ENCODE measurements at places on chromosomes 7 and 10.

DNA sequence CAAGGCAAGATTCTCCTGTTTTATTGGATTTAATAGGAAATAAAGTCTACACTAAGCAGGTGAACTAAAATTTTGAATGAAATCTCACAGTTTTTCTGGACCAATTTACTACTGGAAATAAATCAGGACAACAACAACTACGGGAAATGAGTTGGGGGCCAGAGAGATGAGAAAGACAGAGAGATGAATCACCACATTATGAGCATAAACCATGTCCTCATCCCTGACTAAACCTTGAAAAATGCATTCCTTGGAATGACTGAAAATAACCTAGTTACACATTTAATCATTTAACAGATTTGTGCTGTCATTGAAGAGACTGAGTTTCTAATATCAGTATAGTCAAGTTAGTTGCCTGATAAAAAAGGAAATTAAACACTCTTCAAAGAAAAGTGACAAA is 608.4 kb upstream of the KCND2 start:
- no peaks in the 10 kb centered on the region for H3K27me3 ChIP-seq
- H3K4me3 ChIP-seq: no peak overlapping the region
- no peak overlapping the region for H3K27ac ChIP-seq
- no peaks in the 10 kb centered on the region for H3K4me1 ChIP-seq
- no peak for DNase-seq
- H3K36me3 ChIP-seq: no peaks in the 10 kb centered on the region

DNA sequence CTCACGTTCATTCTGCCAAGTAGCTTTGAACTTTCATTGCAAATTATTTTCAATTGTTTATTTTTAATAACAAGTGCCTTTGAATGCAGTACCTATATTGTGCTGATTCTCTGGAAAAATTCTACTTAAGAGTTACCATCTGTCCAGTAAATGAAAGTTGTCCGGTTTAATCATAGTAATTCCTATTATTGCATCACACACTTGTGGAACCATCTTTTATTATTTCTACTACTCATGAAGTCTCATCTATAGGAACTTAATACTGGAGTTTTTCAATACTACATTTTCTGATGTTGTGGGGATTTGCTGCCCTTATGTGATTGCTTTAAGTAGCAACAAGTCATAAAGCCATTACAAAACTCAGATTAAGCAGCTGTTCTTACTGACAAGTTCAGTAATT is 16.5 kb upstream of the SKAP2 start:
- no peaks in the 10 kb centered on the region for H3K36me3 ChIP-seq
- no peak overlapping the region for H3K4me3 ChIP-seq
- DNase-seq: no peak
- no peaks in the 10 kb centered on the region for H3K4me1 ChIP-seq
- H3K27me3 ChIP-seq: no peaks in the 10 kb centered on the region

- H3K4me3 ChIP-seq: no peak overlapping the region
- no peaks in the 10 kb centered on the region for H3K4me1 ChIP-seq
- no peak for DNase-seq
- no peaks in the 10 kb centered on the region for H3K36me3 ChIP-seq
- no peaks in the 10 kb centered on the region for H3K27me3 ChIP-seq
Observed at GRCh38 chr7:108360058-108360800, 96.0 kb downstream of the NRCAM start.

DNA sequence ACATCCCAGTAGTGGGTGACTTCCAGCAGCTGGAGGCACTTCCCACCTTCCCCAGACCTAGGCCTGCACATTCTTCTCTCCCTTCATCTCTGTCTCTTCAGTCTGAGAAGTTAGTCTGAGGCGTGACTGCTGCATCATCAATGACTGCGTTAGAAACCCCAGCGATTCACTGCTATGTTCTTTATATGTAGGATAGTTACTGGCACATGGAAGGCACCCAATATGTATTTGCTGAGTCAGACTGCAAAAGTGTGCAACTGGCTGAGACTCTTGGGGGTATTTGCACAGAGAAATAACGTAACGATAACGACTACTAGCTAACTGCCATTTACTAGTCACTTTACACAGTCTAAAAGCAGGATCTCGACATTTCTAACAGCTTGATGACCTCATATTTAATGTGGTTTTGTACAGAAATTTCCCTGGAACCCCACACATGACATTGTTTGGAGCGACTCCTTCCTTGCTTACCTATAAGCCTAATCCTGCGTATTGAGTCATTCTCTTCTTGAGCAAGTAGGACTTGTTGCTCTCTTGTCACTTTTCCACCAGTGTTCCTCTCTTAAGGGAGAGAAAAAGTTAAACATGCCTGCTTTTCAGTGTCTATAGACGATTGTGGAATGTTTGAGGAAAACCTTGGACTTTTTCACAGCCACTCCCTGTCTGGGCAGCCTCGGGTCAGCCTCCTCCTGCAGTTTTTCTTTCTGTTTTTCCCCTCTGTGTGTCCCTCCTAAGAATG is 45.5 kb downstream of the THNSL1 start:
- no peak for DNase-seq
- no peak overlapping the region for H3K4me3 ChIP-seq
- peak overlapping the region; percentile 57 for H3K27ac ChIP-seq
- H3K4me1 ChIP-seq: no peaks in the 10 kb centered on the region

DNA sequence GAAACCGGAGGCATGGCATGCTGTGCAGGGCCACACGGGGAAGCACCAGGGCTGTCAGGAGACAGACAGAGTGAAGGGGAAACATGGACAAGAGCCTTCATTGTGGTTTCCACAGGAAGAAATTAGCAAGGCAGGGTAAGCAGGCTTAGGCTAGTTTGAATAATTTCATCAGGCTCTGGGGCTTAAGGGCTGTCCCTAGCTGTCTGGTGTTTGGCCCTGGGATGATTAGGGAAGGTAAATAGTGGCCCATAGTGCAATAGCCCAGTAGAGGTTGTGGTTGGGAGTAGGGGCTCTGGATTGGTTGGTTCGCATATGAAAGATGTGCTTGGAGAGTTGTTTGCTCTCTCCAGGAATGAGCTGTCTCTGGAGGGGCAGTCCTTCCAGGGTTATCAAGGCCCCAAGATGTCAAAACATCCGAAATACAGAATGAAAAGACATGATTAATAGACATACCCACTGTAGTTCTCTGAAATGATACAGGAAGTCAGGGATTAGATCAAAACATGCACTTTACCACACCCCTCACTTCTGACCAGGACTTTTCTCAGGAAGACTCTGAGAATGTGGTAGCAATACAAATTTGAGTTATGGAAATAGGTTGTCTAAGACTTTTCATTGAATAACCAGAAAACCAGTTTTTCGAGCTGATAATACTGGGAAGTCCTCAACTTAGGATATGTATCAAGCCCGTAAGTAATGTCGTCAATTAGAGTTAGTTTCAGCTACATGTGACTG is 224.9 kb upstream of the NFE2L3 start:
- no peak for DNase-seq
- no peaks in the 10 kb centered on the region for H3K4me1 ChIP-seq
- no peaks in the 10 kb centered on the region for H3K27me3 ChIP-seq
- no peak overlapping the region for H3K27ac ChIP-seq

- no peak overlapping the region for H3K27ac ChIP-seq
- H3K27me3 ChIP-seq: no peaks in the 10 kb centered on the region
- no peaks in the 10 kb centered on the region for H3K4me1 ChIP-seq
- no peak for DNase-seq
Observed at GRCh38 chr7:28904578-28905048, 53.5 kb downstream of the TRIL start.

DNA sequence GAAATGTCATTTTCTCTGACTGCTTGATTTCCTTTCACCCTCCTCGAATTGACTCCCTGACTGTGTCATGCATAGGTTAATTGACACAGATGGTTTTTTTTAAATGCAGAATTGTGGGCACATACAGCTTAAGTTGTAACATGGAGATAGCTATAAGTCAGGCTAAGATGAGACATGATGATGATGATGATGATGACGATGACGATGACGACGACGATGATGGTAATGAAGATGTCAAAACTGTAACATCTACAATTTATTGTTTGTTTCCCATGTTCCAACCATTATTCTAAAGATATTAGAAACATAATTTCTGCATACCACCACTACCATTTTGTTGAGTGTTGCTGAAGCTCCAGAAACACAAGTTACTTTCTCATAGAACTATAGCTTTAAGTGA is 1232.8 kb downstream of the XPNPEP1 start:
- H3K4me3 ChIP-seq: no peak overlapping the region
- DNase-seq: no peak
- H3K4me1 ChIP-seq: no peaks in the 10 kb centered on the region
- H3K36me3 ChIP-seq: no peaks in the 10 kb centered on the region

DNA sequence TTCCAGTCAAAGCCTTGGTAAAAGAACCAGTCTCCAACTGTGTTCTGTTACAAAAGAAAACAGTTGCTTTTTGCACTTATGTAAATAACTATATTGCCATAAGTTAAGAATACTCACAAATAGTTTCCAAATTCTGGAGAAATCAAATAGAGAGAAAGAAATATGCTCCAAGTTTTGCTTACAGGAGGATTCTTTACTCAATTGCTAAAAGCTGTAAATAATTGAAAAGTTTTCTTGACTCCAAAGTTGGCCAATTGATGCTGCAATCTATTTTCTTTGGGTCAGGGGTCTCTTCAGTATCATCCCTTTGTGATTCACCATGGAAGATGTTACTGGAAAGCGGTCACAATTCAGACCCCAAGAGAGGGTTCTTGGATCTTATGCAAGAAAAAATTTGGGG is 36.0 kb downstream of the NEURL1 start:
- H3K27me3 ChIP-seq: no peaks in the 10 kb centered on the region
- DNase-seq: no peak
- H3K36me3 ChIP-seq: no peaks in the 10 kb centered on the region
- no peak overlapping the region for H3K4me3 ChIP-seq
- no peaks in the 10 kb centered on the region for H3K4me1 ChIP-seq

GRCh38 chr7:83413831-83414230 is 235.1 kb downstream of the SEMA3E start:
- DNase-seq: no peak
- no peaks in the 10 kb centered on the region for H3K4me1 ChIP-seq
- no peaks in the 10 kb centered on the region for H3K36me3 ChIP-seq
- H3K27me3 ChIP-seq: no peaks in the 10 kb centered on the region

GRCh38 chr10:35563261-35563891 is 41.8 kb upstream of the GJD4 start:
- no peak overlapping the region for H3K4me3 ChIP-seq
- H3K27ac ChIP-seq: no peak overlapping the region
- DNase-seq: peak; percentile 33

- peak; percentile 49 for DNase-seq
- no peaks in the 10 kb centered on the region for H3K27me3 ChIP-seq
- no peaks in the 10 kb centered on the region for H3K4me1 ChIP-seq
- H3K27ac ChIP-seq: peak overlapping the region; percentile 88
- H3K4me3 ChIP-seq: no peak overlapping the region
Observed at GRCh38 chr10:89478739-89479654, 56.4 kb downstream of the SLC16A12 start.

DNA sequence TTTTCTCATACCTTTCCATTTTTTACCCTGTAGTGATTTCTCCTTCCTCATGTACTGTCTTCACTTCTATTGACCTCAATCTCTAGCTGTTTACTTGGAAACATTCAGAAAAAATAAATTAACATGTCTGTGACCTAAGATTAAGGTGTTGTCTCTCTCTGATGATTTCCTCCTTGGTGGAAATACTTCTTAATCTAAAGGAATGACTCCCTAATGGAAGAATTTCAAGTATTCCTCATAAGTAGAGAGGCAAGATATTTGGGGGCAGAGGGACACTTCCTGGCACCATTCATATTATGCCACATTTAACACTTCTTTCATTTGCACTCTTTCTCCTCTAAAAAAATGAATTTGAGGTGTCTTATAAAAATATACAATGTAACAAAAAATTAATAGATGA is 202.8 kb downstream of the NEBL start:
- no peak for DNase-seq
- no peaks in the 10 kb centered on the region for H3K36me3 ChIP-seq
- H3K4me1 ChIP-seq: no peaks in the 10 kb centered on the region
- H3K4me3 ChIP-seq: no peak overlapping the region

DNA sequence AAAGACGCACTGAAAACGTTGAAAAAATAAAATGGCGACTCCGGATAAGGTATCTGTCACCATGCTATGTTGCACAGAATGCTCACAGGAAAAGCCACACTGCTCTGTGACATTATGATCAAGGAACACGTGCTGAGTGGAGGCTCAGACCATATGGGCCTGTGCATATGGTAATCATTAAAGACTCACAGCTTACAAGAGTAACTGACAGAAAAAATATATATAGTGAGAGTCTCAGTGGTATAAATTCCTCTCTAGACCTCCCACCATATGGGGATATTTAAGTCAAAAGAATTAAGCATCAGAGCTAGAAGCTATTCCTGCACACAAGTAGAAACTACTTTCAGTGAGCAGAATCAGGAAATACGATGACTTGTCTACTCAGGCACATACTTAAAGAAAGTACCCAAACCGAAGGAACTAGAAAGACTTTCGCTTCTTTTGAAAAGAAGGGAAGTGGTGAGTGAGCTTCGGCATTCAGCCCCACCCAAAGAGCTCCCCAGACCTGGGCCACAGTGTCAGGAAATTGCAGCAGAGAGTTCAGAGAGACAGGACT is 65.1 kb upstream of the MPP7 start:
- no peaks in the 10 kb centered on the region for H3K36me3 ChIP-seq
- DNase-seq: no peak
- H3K4me1 ChIP-seq: peaks cover 7% of the 10 kb centered on the region
- H3K4me3 ChIP-seq: no peak overlapping the region
- peak overlapping the region; percentile 13 for H3K27ac ChIP-seq

DNA sequence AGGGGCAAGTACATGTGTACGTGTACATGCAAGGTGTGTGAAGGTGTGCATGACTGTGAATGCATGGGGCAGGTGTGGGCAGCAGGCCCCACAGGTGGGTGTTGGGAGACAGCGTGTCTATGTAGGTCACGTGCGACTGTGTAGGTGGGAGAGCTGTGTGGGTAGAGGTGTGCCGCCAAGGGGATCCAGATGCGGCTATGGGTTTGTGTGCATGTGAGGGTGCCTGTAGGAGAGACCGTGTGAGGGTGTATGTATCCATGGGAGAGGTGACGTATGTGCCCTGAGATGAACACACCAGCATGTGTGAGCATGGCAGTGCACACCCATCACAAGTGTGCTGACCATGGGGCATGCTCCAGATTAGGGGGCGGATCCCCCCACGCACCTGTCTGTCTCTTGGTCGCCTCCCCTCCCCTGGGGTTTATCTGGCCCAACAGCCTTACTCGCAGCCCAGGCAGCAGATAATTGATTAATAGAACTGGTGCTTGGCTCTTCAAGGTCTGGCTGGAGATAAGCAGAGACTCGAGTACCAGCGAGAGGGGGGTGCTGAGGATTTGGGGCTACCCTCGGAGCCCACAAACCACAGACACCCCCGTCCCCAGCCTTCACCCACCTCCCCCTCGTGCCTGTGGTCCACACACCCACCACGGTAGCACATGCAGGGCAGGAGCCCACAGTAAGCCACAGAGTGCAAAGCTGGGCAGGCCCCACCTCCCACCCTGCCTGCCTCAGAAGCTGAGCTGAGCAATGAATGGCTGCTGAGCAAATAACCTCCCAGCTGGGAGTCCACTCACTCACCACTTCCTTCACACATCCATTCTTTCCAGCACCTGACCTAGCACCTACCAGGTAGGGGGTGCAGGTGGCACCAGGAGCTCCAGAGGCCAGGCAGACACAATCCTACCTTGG is 41.4 kb upstream of the ZMIZ1 start:
- peaks cover 12% of the 10 kb centered on the region for H3K4me1 ChIP-seq
- H3K27me3 ChIP-seq: no peaks in the 10 kb centered on the region
- H3K27ac ChIP-seq: no peak overlapping the region

GRCh38 chr7:8818406-8818805 is 385.0 kb downstream of the NXPH1 start:
- H3K36me3 ChIP-seq: no peaks in the 10 kb centered on the region
- H3K27me3 ChIP-seq: no peaks in the 10 kb centered on the region
